ENCODE measurements at places on chromosomes 6 and 20. TPM values are rescaled to one million over a fixed set of nuclear protein-coding genes. Genes with fewer than 3 reads are reported as not detected.

DNA sequence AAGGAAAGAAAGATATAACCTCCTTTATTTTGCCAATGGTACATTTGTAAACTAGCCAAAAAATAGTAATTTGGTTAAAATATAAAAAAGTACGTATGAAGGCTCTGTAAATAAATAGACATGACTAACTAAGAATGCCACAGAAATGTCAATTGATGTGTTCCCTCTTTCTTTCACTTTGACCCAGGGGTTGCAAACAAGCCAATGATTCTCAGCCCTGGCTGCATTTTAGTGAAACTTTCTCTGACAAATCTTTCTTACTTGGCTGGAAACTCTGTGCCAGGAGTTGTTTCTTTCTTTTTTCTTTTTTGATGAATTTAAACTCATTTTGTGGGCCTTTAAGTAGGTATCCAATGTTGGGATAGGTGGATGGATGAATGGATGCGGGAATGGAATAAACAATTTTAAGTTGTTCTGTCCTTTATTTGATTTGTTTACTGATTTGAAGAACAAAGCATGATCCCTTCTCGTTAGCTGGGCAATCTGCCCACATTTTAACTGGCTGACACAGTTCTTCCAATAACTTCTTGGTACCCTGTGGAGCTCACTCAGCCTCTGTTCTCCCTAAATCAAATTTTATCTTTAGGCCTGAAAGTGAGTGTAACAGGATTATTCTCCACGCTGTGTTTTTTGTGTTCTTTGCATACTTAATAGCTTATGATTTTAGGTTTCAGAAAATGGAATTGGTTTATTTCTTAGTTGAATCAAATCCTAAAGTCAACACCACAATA, 58.6 kb upstream of the GCLC start:
- DNase-seq = peak; percentile 36
- H3K27me3 ChIP-seq = no peaks in the 10 kb centered on the region
- no peak overlapping the region for H3K4me3 ChIP-seq
- peak overlapping the region; percentile 41 for H3K27ac ChIP-seq

GRCh38 chr6:145744619-145745018, 9.3 kb upstream of the EPM2A start:
- no peak for DNase-seq
- H3K36me3 ChIP-seq = no peaks in the 10 kb centered on the region
- H3K27me3 ChIP-seq = no peaks in the 10 kb centered on the region
- no peak overlapping the region for H3K27ac ChIP-seq
- no peaks in the 10 kb centered on the region for H3K4me1 ChIP-seq

- H3K27ac ChIP-seq = no peak within 1 kb of the TSS
- H3K4me1 ChIP-seq = no peaks in the 10 kb centered on the region
- no peak for DNase-seq
- H3K4me3 ChIP-seq = no peak within 1 kb of the TSS
- H3K36me3 ChIP-seq = no peaks in the 10 kb centered on the region
These were observed at the start of gene CST9 for GRCh38 chr20:23605867-23606651. Gene CST9 (minus strand): TSS chr20:23605917. CDS start chr20:23605864, 53 bp downstream.

- H3K36me3 ChIP-seq = no peaks in the 10 kb centered on the region
- no peak overlapping the region for H3K4me3 ChIP-seq
- H3K4me1 ChIP-seq = no peaks in the 10 kb centered on the region
- H3K27me3 ChIP-seq = no peaks in the 10 kb centered on the region
- DNase-seq = no peak
- no peak overlapping the region for H3K27ac ChIP-seq
These were observed 16.8 kb downstream of the PGM3 start for GRCh38 chr6:83176246-83176645.

- H3K27me3 ChIP-seq = no peaks in the 10 kb centered on the region
- no peak for DNase-seq
- H3K4me1 ChIP-seq = no peaks in the 10 kb centered on the region
- no peak overlapping the region for H3K27ac ChIP-seq
- no peaks in the 10 kb centered on the region for H3K36me3 ChIP-seq
- no peak overlapping the region for H3K4me3 ChIP-seq
These were observed 32.7 kb upstream of the MCM3 start for GRCh38 chr6:52317211-52317610.

- H3K27ac ChIP-seq = no peak overlapping the region
- H3K27me3 ChIP-seq = no peaks in the 10 kb centered on the region
- H3K4me1 ChIP-seq = no peaks in the 10 kb centered on the region
- H3K36me3 ChIP-seq = no peaks in the 10 kb centered on the region
- DNase-seq = no peak
- no peak overlapping the region for H3K4me3 ChIP-seq
These were observed 174.3 kb downstream of the TFAP2B start for GRCh38 chr6:50992704-50993625.

GRCh38 chr20:38866265-38867061, 59.8 kb upstream of the FAM83D start:
- DNase-seq = no peak
- H3K27me3 ChIP-seq = no peaks in the 10 kb centered on the region
- no peaks in the 10 kb centered on the region for H3K36me3 ChIP-seq
- no peak overlapping the region for H3K4me3 ChIP-seq
- peak overlapping the region; percentile 45 for H3K27ac ChIP-seq

- peak overlapping the region; percentile 7 for H3K4me3 ChIP-seq
- peak overlapping the region; percentile 43 for H3K27ac ChIP-seq
- no peaks in the 10 kb centered on the region for H3K4me1 ChIP-seq
- peak; percentile 22 for DNase-seq
- H3K27me3 ChIP-seq = no peaks in the 10 kb centered on the region
- no peaks in the 10 kb centered on the region for H3K36me3 ChIP-seq
These were observed 289.4 kb upstream of the STXBP5 start for GRCh38 chr6:146914489-146915483.

GRCh38 chr6:138424004-138424904, 20.2 kb downstream of the HEBP2 start:
- H3K27ac ChIP-seq = no peak overlapping the region
- no peak for DNase-seq
- H3K27me3 ChIP-seq = no peaks in the 10 kb centered on the region

CNR1 gene
- total RNA-seq = 1.4 TPM

COL19A1 gene
- not detected for total RNA-seq

Data from uterus (tissue), 4 donors.